ENCODE measurements at places on chromosomes 1 and 21. TPM values are rescaled to one million over a fixed set of nuclear protein-coding genes. Genes with fewer than 3 reads are reported as not detected.

The KDF1 gene
- 0.15 TPM for total RNA-seq

The AMY1C gene
- not detected for total RNA-seq

The LDLRAD1 gene
- total RNA-seq = not detected

The OR2M2 gene
- not detected for total RNA-seq

The GNG5 gene
- total RNA-seq = 122 TPM

The YBX1 gene
- 1,163 TPM for total RNA-seq

The ITLN1 gene
- not detected for total RNA-seq

The SLC41A1 gene
- 39.7 TPM for total RNA-seq

The SPRR2B gene
- total RNA-seq = not detected

The CROCC gene
- total RNA-seq = 3.0 TPM

The KRTAP13-2 gene
- not detected for total RNA-seq

The RHD gene
- not detected for total RNA-seq

The SAMSN1 gene
- total RNA-seq = not detected

The KCNE1 gene
- total RNA-seq = not detected

The CD2 gene
- not detected for total RNA-seq

The KCNJ10 gene
- not detected for total RNA-seq

The HRNR gene
- not detected for total RNA-seq

The EXOC8 gene
- total RNA-seq = 26.3 TPM

The EPHA10 gene
- total RNA-seq = not detected

The AIM2 gene
- total RNA-seq = not detected

The ATP1A2 gene
- 524 TPM for total RNA-seq

The OPTC gene
- total RNA-seq = not detected

The TMCO4 gene
- total RNA-seq = 3.4 TPM

The ADCY10 gene
- total RNA-seq = not detected

The DIO1 gene
- not detected for total RNA-seq

The PALMD gene
- 254 TPM for total RNA-seq

The GABPA gene
- total RNA-seq = 15.0 TPM

The LAMC2 gene
- 1.4 TPM for total RNA-seq

The SPRR5 gene
- total RNA-seq = not detected

The OR10J1 gene
- not detected for total RNA-seq

The C1orf141 gene
- not detected for total RNA-seq

The NOS1AP gene
- 0.24 TPM for total RNA-seq

The MAB21L3 gene
- 2.0 TPM for total RNA-seq

The KPRP gene
- not detected for total RNA-seq

The PPM1J gene
- total RNA-seq = 4.2 TPM
